ENCODE measurements at places on chromosomes 5 and 9. TPM values are rescaled to one million over a fixed set of nuclear protein-coding genes. Genes with fewer than 3 reads are reported as not detected.

DNA sequence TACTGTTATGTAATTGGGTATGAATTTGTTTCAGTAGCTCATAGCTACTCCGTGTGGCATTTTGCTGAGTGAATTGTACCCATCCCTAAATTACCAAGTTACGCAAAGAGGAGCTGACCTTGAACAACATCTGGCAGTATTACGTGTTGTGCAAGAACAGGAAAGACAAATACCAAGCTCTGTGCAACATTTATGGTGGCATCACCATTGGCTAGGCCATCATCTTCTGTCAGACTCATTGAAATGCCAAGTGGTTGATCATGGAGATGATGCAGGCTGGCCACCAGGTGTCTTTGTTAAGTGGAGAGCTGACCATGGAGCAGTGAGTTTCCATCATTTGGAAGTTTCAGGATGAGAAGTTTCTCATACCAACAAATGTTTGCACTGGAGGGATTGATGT lies 15.0 kb downstream of the ZSWIM6 start:
- no peak overlapping the region for H3K4me3 ChIP-seq
- no peak for DNase-seq
- H3K27me3 ChIP-seq: no peaks in the 10 kb centered on the region
- no peak overlapping the region for H3K27ac ChIP-seq
- no peaks in the 10 kb centered on the region for H3K36me3 ChIP-seq
- no peaks in the 10 kb centered on the region for H3K4me1 ChIP-seq

- no peaks in the 10 kb centered on the region for H3K36me3 ChIP-seq
- H3K4me3 ChIP-seq: no peak overlapping the region
- H3K27ac ChIP-seq: no peak overlapping the region
- no peak for DNase-seq
- no peaks in the 10 kb centered on the region for H3K27me3 ChIP-seq
Observed at GRCh38 chr5:7638456-7638855, 212.5 kb downstream of the CFAP90 start.

DNA sequence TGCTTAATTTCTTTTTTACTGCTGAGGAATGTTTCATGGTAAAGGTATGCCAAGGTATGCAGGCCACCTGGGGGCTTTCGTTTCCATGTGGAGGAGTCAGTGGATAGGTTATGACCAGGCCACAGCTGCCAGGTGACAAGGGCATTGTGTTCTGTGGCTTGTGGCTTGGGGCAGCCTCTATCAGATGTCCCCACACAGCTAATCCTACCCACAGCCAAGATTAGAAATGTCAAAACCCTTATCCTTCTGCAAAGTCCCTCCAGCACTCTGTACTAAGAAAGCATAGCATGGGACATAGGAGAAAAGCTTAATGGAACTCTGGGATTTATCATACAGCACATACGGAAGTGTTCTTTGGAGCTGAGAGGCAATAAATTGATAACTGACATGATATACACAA lies 171.2 kb upstream of the S1PR3 start:
- DNase-seq: no peak
- no peaks in the 10 kb centered on the region for H3K4me1 ChIP-seq
- no peaks in the 10 kb centered on the region for H3K36me3 ChIP-seq

GRCh38 chr5:160545832-160546231 lies 124.2 kb downstream of the PTTG1 start:
- no peaks in the 10 kb centered on the region for H3K4me1 ChIP-seq
- no peak overlapping the region for H3K4me3 ChIP-seq
- H3K27ac ChIP-seq: no peak overlapping the region
- no peak for DNase-seq
- H3K36me3 ChIP-seq: no peaks in the 10 kb centered on the region
- H3K27me3 ChIP-seq: no peaks in the 10 kb centered on the region

GRCh38 chr5:176653401-176654385 lies 6.4 kb downstream of the TSPAN17 start:
- no peaks in the 10 kb centered on the region for H3K27me3 ChIP-seq
- DNase-seq: no peak
- H3K4me3 ChIP-seq: no peak overlapping the region
- H3K27ac ChIP-seq: no peak overlapping the region
- H3K4me1 ChIP-seq: no peaks in the 10 kb centered on the region

GRCh38 chr9:371349-371748 lies 156.7 kb downstream of the DOCK8 start:
- H3K4me1 ChIP-seq: no peaks in the 10 kb centered on the region
- no peak overlapping the region for H3K4me3 ChIP-seq
- no peaks in the 10 kb centered on the region for H3K36me3 ChIP-seq
- no peaks in the 10 kb centered on the region for H3K27me3 ChIP-seq
- no peak overlapping the region for H3K27ac ChIP-seq

DNA sequence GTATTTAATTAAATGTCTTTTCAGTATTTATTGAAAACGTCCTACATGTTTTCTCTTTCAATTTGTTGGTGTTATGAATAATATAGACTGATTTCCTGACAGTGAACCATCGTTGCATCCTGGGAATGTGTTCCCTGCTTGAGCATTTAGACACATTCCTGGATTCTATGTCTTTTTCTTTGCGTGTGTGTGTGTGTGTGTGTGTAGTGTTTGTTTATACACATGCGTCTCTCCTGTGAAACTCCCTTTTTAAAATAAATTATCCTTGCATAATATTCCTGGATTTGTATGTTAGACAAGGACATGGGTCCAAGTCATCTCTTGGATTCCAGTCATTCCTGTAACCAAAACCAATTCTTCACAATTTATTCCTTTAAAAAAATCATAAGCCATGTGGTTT lies 153.4 kb downstream of the HSPA4 start:
- no peaks in the 10 kb centered on the region for H3K27me3 ChIP-seq
- H3K4me1 ChIP-seq: no peaks in the 10 kb centered on the region
- no peaks in the 10 kb centered on the region for H3K36me3 ChIP-seq

DNA sequence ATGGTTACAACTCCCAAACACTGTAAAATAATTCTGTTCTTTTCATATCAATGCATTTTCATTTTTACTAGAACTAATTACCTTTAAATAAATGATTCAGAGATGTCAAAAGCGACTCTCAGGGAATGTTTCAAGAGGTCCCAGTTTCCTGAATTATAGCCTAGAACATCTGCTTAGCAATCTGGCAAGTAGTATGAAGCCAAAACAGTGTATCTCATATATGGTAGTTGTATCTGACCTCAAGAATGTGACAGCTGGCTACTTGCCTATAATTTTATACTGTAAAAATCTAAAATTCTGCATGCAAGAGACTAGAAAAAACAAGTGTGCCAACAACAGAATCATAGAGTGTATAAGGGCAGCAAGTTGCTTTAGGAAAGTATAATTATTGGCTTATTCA lies 187.7 kb upstream of the POU5F2 start:
- no peak for DNase-seq
- no peaks in the 10 kb centered on the region for H3K27me3 ChIP-seq

- H3K36me3 ChIP-seq: no peaks in the 10 kb centered on the region
- no peak overlapping the region for H3K4me3 ChIP-seq
- H3K4me1 ChIP-seq: no peaks in the 10 kb centered on the region
Observed at GRCh38 chr9:112020680-112021596, 124.3 kb downstream of the UGCG start.

- no peak overlapping the region for H3K4me3 ChIP-seq
- DNase-seq: no peak
- H3K27me3 ChIP-seq: no peaks in the 10 kb centered on the region
- no peaks in the 10 kb centered on the region for H3K36me3 ChIP-seq
- no peak overlapping the region for H3K27ac ChIP-seq
- no peaks in the 10 kb centered on the region for H3K4me1 ChIP-seq
Observed at GRCh38 chr9:130956636-130957450, 17.8 kb upstream of the FIBCD1 start.

GRCh38 chr9:128124873-128125579 lies 2.5 kb downstream of the PTGES2 start:
- peak; percentile 85 for DNase-seq
- no peak overlapping the region for H3K27ac ChIP-seq
- no peaks in the 10 kb centered on the region for H3K36me3 ChIP-seq
- H3K4me3 ChIP-seq: no peak overlapping the region
- H3K27me3 ChIP-seq: no peaks in the 10 kb centered on the region
- no peaks in the 10 kb centered on the region for H3K4me1 ChIP-seq

GRCh38 chr5:172640822-172641358 lies at the start of gene NEURL1B:
Gene NEURL1B (plus strand): TSS chr5:172641263. CDS start chr5:172641407, 144 bp downstream.
- H3K4me1 ChIP-seq: no peaks in the 10 kb centered on the region
- no peaks in the 10 kb centered on the region for H3K27me3 ChIP-seq
- H3K36me3 ChIP-seq: no peaks in the 10 kb centered on the region
- H3K4me3 ChIP-seq: peak within 1 kb of the TSS; percentile 35

DNA sequence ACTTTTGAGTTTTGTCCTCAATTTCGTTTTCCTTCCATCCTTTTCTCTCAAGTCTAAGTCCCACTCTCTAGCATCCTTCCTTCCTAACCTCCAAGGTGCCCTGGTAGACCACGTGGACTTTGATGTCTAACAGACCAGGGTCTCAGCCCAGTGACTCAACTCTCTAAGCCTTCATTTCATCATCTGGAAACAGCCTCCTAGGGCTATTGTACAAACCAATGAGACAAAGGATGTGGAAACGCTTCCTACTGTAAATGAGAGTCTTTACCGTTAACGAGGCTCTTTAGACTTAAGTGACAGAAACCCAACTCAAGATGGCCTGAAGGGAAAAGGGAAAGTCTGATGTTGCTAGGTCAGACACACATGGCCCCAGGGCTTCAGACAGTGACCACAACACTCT lies 49.2 kb upstream of the CPLX2 start:
- H3K4me3 ChIP-seq: no peak overlapping the region
- DNase-seq: no peak
- no peaks in the 10 kb centered on the region for H3K27me3 ChIP-seq
- no peak overlapping the region for H3K27ac ChIP-seq
- no peaks in the 10 kb centered on the region for H3K4me1 ChIP-seq
- H3K36me3 ChIP-seq: no peaks in the 10 kb centered on the region

DNA sequence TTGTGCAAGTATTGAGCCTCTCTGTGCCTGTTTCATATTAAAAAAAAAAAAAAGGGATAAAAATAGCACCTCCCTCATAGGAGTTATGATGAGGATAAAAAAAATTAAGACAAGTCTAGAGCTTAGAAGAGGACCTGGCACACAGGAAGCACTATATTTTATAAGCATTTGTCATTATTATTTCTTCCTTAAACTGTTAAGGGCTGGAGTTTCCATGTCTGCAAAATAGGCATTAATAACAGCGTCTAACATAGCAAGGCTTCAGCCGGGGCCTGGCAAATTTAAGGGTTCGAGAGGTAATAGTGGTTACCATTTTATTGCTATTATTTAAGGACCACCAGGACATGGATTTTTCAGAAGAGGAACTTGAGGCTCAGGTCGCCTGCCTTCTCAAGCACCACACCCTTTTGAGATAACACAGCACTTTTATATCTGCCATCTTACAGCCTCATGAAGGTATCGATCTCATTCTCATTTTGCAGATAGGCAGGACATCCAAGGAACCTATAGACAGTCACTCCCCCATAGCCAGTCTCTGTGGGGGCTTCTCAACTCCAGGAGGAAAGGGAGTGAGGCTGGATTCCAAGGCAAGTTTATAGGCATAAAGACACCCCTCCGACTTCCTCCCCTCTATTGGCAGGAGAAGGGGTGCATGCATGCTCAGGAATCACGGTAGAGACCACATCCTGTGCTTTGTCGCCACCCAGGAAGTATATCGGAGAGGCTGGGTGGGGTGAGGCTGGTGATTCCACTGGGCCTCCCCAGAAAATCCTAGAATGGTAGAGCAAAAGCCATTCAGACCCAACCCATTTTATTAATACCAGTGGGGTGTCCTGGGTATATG lies 2.4 kb downstream of the ANXA6 start:
- H3K4me3 ChIP-seq: peak overlapping the region; percentile 21
- H3K27me3 ChIP-seq: no peaks in the 10 kb centered on the region
- no peaks in the 10 kb centered on the region for H3K36me3 ChIP-seq
- DNase-seq: no peak
- H3K27ac ChIP-seq: peak overlapping the region; percentile 37

GRCh38 chr5:134525683-134526482 lies 413 bp downstream of the JADE2 start:
- no peaks in the 10 kb centered on the region for H3K27me3 ChIP-seq
- peak; percentile 85 for DNase-seq
- peak overlapping the region; percentile 71 for H3K27ac ChIP-seq
- H3K36me3 ChIP-seq: no peaks in the 10 kb centered on the region
- peak overlapping the region; percentile 86 for H3K4me3 ChIP-seq

GRCh38 chr9:25648116-25648515 lies 30.1 kb downstream of the TUSC1 start:
- no peaks in the 10 kb centered on the region for H3K4me1 ChIP-seq
- H3K4me3 ChIP-seq: no peak overlapping the region
- no peaks in the 10 kb centered on the region for H3K27me3 ChIP-seq

GRCh38 chr9:5908918-5909317 lies 18.2 kb downstream of the MLANA start:
- H3K4me3 ChIP-seq: no peak overlapping the region
- no peaks in the 10 kb centered on the region for H3K4me1 ChIP-seq
- no peak for DNase-seq
- no peak overlapping the region for H3K27ac ChIP-seq
- H3K36me3 ChIP-seq: no peaks in the 10 kb centered on the region

- H3K27ac ChIP-seq: no peak overlapping the region
- H3K4me1 ChIP-seq: no peaks in the 10 kb centered on the region
- H3K4me3 ChIP-seq: no peak overlapping the region
- no peaks in the 10 kb centered on the region for H3K36me3 ChIP-seq
Observed at GRCh38 chr9:99736291-99736690, 85.4 kb upstream of the NR4A3 start.

- DNase-seq: no peak
- no peaks in the 10 kb centered on the region for H3K4me1 ChIP-seq
- H3K27ac ChIP-seq: no peak overlapping the region
- H3K4me3 ChIP-seq: no peak overlapping the region
Observed at GRCh38 chr5:172178991-172179989, 8.7 kb downstream of the STK10 start.

DNA sequence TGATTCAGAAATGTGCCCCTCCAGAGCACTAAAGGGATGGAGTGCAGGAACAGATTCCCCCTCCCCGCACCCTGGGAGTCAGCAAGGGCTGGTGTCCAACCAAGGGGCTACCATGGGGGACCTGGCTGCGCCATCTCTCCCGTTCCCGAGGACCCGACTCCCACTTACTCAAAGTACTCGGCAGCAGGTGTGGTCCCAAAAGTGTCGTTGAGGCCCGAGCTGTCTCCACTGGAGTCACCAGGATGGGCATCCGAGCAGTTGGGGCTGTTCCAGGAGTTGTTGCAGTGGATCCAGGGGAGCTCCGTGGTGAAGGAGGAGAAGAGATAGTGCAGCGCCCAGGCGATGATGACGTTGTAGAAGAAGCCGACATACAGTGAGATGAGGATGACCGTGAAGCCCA lies 12.9 kb downstream of the SLC6A3 start:
- peak; percentile 13 for DNase-seq
- H3K27me3 ChIP-seq: no peaks in the 10 kb centered on the region
- H3K4me1 ChIP-seq: no peaks in the 10 kb centered on the region
- H3K36me3 ChIP-seq: no peaks in the 10 kb centered on the region
- no peak overlapping the region for H3K27ac ChIP-seq

The GAPT gene
- polyA plus RNA-seq: 0.82 TPM

The MLLT3 gene
- 3.6 TPM for polyA plus RNA-seq

The PCDHGA9 gene
- polyA plus RNA-seq: 1.4 TPM

The LCN12 gene
- 3.3 TPM for polyA plus RNA-seq

The C1QTNF3 gene
- polyA plus RNA-seq: not detected

The ADRA1B gene
- 8.0 TPM for polyA plus RNA-seq

The GPR151 gene
- polyA plus RNA-seq: not detected

The OR2K2 gene
- polyA plus RNA-seq: not detected

The TERT gene
- not detected for polyA plus RNA-seq

The ELOVL7 gene
- 1.5 TPM for polyA plus RNA-seq

The ALDH1A1 gene
- polyA plus RNA-seq: 243 TPM

Data from aorta (tissue), 5 donors.